ENCODE measurements at places on chromosomes 2 and 18.

DNA sequence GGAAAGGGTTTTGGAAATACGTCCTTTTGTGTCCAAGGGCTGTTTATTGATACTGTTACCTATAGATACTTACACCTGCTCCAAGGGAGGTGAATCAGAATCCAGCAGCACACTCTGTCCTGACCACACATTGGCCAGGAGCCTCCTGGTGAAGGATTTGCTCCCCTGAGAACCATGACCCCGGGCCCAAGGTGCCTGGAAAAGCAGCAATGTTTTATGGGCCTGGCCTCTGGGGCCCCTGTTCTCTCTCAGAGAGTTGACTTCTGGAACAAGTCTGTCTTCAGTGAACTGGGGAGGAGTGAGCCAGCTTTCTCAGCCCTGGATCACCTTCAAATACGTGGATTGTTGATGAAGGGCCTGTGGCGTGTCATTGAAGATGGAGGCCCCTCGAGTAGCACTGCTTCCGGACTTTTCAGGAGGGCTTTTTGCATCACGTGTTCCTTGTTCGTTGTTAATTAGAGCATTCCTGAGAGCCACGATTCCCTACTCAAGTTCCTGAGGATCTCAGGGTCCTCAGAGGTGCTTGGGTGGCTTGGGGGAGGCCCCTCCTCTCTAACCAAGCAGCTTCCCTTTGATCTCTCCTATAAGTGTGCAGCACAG is 78.5 kb upstream of the RPL31 start:
- DNase-seq = no peak

DNA sequence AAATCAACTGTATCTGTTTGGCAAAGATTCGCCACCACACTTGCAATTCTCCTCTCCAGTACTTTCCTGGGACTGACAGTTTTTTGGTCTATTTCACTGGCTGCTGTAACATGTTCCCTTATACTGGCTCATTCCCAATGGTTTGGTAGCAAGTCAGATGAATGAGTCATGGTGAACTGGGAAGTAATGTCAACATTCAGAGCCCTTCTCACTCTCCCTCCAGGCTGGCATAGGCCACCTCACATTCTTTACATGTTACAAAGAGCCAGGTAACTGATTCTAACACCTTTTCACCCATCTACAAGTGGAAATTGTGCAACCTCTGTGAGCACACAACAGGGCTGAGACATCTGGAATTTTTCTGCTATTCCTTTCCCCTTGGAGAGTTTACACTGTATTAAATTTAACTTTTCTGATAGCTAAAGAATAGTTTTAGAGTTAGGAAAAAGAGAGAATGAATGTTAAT is 111.3 kb upstream of the TLK1 start:
- DNase-seq = no peak

GRCh38 chr2:241870081-241870541 is 582 bp downstream of the RTP5 start:
- DNase-seq = no peak

GRCh38 chr2:8579485-8580085 is 102.3 kb upstream of the ID2 start:
- DNase-seq = no peak
